ENCODE measurements at places on chromosomes 7 and 10.

DNA sequence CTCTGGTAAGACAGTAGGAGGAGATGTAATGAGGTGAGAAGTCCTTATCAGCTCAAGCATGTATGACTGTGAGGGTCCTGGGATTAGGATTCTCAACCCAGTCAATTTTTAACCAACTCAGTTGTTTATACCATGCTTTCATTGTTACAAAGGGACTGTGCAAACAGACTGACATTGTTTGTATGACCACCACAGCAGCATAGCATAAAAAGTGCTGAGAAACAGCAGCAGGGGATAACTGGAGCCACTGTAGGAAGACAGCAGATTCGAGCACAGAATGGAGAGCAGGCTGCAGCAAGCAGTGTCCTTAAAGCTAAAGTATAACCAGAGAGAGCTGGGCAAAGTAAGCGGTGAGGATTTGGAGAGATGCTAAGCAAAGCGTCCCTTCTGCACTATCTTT, 829.5 kb downstream of the REEP3 start:
- no peak for DNase-seq

DNA sequence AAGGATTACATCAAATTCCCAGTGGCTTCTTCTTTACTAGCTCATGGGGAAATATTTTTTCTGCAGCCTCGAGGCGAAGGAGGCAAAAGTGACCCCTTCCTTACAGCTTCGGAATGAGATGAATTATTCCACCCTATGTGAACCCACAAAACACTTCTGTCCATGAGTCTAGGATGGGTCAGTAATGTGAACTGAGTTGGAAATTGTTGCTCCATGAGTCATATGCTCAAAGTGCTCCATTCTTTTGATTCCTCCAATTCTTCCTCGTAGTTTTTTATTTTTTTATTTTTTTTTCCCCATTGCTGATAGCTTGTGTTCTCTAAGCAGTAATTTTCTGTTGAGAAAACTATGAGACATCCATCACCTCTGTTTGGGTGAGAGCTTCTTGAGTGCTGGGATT, 31.7 kb upstream of the FAM204A start:
- DNase-seq = no peak

GRCh38 chr10:117134056-117134305, 4.1 kb downstream of the VAX1 start:
- DNase-seq = no peak

DNA sequence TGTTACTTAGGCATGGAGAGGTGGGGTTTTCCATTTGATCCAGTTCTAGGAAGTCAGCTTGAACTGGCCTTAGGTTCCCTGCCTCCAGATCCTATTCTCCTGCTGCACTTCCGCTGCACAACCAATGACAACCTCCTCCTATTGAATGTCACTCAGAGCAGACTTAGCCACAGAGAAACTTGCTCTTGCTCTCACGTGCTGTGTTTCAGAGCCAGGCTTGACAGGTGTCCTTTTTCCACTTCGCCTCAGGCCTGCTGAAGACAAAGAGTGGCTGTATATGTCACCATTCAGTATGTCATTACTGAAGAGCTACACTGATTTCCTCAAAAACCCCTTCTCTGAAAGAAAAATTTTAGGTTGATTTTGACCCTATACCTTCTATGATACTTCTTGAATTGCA, 115.4 kb upstream of the ETV1 start:
- no peak for DNase-seq

GRCh38 chr7:158112571-158113320, 474.9 kb downstream of the PTPRN2 start:
- DNase-seq = no peak
